GM23338 (cell line): ENCODE measurements at places on chromosomes 4 and X. TPM values are rescaled to one million over a fixed set of nuclear protein-coding genes. Genes with fewer than 3 reads are reported as not detected.

Gene NEXMIF
- 0.70 and 0.76 TPM in 2 replicates for total RNA-seq

DNA sequence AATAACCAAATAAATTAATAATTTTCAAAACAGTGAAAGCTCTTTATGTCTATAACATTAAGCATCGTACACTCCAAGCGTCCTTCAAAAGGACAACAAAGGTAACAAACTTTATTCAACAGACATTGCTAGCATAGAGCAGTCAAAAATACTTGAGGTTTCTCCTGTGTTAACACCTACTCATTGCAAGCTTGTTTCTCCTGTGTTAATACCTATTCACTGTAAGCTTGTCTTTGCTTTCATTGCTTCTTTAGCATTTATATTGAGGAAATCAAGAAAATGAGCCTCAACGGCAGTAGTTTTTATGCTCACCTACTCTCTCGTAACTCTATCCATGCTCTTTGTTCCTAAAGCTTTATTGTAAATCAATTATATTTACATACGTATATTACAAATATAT lies 3.5 kb downstream of the SPOCK3 start:
- H3K36me3 ChIP-seq, result no peaks in the 10 kb centered on the region
- peaks cover 12% of the 10 kb centered on the region; the same call in 1 of the 2 replicates for H3K4me1 ChIP-seq
- peaks cover 41% of the 10 kb centered on the region for H3K27me3 ChIP-seq
- H3K4me3 ChIP-seq, result no peak overlapping the region

Gene CDX4
- total RNA-seq, result 0.50 and 2.0 TPM in 2 replicates

Gene RXFP1
- 0.12 and 0.63 TPM in 2 replicates for total RNA-seq

Gene RENBP
- 8.6 and 10.3 TPM in 2 replicates for total RNA-seq

- no peak overlapping the region for H3K27ac ChIP-seq
- H3K27me3 ChIP-seq, result no peaks in the 10 kb centered on the region
- no peaks in the 10 kb centered on the region for H3K4me1 ChIP-seq
- DNase-seq, result no peak
These were observed 34.6 kb downstream of the MAP9 start for GRCh38 chr4:155342142-155342541.

DNA sequence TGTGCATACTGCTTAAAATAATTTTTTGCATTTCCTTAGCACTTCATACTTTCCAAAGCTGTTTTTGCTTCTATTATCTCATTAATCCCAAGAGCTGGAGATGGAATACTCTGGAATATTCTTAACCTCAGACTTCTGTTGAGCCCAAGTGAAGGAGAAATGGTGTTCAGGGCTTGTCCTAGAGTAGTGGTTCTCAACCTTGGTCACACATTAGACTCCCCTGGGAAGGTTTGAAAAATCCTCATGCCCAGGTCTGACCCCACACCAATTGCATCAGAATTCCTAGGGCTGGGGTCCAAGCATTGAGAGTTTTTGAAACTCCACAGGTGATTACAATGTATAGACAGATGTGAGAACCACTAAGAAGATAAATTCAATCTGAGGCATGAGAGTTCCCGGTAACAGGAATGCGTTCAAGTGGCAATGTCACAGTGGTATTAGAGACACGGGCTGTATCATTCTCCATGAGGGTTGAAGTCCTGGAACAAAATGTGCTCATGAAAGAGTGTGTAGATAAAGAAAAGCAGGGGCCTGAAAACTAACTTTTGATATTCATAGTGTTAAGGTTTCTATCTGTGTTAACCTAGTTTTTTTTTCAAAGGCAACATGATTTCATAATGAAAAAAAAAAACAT lies 47.9 kb downstream of the AWAT2 start:
- no peaks in the 10 kb centered on the region for H3K4me1 ChIP-seq
- no peaks in the 10 kb centered on the region for H3K36me3 ChIP-seq
- no peak overlapping the region for H3K27ac ChIP-seq
- H3K27me3 ChIP-seq, result no peaks in the 10 kb centered on the region
- DNase-seq, result no peak

DNA sequence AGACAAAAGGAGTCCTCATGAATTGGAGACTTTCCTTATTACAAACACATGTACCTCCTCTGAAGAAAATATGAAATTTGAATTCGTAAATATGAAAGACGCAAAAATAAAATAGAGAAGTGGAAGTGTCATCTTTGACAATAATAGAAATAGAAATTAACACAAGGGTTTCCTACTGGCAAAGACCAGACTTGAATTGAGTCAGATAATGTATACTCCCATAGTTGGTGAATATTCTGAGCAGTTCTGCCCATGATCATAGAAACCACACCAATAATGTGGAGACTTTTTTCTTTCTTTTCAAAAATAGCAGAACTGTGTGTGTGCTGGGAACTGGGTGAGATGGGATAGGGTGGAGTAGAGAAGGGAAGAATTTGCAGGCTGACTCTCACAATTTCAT lies 277.7 kb upstream of the TET2 start:
- no peaks in the 10 kb centered on the region for H3K27me3 ChIP-seq
- no peak overlapping the region for H3K4me3 ChIP-seq
- no peaks in the 10 kb centered on the region for H3K36me3 ChIP-seq

DNA sequence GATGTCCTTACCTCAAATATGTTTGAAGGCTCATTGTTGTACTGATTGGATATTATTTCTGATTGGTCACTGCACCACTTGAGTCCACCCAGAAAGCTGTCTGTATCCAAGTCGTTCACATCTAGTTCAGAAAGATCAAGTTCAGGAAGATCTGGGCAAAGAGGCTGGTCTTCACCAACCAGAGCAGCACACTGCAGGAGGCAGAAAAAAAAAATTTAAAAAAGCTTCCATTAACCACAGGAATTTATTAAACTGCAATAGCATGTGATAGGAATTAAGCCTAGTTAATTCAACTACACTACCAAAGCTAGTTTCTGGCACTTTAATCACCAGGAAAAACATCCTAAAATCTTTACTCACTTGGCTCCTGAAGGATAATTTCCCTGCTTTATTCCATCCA lies 5.1 kb downstream of the PPARGC1A start:
- no peak overlapping the region for H3K27ac ChIP-seq
- H3K36me3 ChIP-seq, result no peaks in the 10 kb centered on the region
- no peaks in the 10 kb centered on the region for H3K27me3 ChIP-seq
- H3K4me1 ChIP-seq, result peaks cover 60% of the 10 kb centered on the region

GRCh38 chr4:6444582-6444981 lies 27.8 kb downstream of the PPP2R2C start:
- H3K27me3 ChIP-seq, result no peaks in the 10 kb centered on the region
- H3K27ac ChIP-seq, result no peak overlapping the region
- no peak overlapping the region for H3K4me3 ChIP-seq

DNA sequence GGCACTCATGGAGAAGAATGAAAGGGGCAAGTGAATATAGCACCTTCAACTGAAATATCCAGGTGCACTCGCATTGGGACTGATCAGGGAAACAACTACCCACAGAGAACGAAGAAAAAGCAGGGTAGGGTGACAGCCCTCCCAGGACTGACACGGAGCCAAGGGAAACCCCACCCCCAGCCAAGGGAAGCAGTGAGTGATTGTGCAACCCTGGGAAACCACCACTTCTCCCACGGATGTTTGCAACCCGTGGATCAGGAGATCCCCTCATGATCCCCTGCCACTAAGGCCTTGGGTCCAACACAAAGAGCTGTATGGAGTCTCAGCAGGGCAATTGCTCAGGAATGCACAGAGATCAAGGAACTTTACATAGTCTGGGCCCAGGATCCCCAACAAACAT lies 158.5 kb upstream of the HCCS start:
- H3K27ac ChIP-seq, result no peak overlapping the region
- H3K4me3 ChIP-seq, result no peak overlapping the region
- H3K36me3 ChIP-seq, result no peaks in the 10 kb centered on the region
- peaks cover 13% of the 10 kb centered on the region for H3K4me1 ChIP-seq
- DNase-seq, result peak; percentile 14

Gene AR
- 13.3 and 13.4 TPM in 2 replicates for total RNA-seq

DNA sequence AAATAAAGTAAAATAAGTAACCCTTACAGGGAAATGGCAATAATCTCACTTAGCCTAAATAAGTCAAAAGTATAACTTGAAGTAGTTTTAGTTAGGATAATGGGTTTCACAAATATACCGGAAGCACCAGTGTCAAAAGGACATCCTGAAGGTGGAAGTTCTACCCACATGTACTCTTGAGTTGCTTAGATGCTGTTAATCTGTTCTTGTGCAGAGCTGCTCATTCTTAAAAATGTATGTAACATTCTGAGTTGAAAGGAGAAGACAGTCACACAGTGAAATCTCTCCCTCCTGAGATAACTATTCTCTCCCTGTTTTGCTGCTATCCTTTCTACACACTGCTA lies 11.2 kb upstream of the CCNG2 start:
- DNase-seq, result no peak
- no peaks in the 10 kb centered on the region for H3K36me3 ChIP-seq
- H3K4me1 ChIP-seq, result peaks cover 7% of the 10 kb centered on the region; the same call in 1 of the 2 replicates
- no peaks in the 10 kb centered on the region for H3K27me3 ChIP-seq
- H3K27ac ChIP-seq, result no peak overlapping the region
- no peak overlapping the region for H3K4me3 ChIP-seq

DNA sequence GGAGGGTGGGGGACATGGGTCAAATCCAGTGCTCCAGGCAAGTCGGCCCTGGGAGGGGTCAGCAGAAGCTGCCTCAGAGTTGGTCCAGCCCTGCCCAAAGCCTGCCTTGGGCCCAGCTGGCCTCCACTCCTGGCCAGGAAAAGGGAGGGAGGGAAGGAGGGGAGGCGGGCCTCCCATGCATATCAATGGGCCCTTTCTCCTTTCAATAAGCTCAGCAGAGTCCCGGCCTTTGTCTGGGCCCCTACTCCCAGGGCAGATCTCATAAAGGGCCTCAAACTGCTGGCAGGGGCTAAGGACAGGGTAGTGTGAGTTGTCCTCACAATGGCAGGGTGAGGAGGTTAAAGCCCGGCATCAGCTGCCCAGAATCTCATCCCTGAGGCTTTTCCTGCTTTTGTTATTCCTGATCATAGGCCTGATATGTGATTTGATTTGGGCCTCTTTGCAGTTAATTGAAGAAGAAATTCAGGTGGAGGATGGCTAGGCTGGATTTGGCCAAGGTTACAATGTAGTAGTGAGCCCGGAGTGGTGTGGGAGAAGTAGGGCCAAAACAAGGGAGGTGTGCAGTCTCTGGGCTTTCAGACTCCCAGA lies 121.1 kb upstream of the ATP6AP2 start:
- no peaks in the 10 kb centered on the region for H3K36me3 ChIP-seq
- no peaks in the 10 kb centered on the region for H3K27me3 ChIP-seq
- H3K27ac ChIP-seq, result no peak overlapping the region
- peak; percentile 59 for DNase-seq

Gene LRAT
- 57.1 and 59.5 TPM in 2 replicates for total RNA-seq

DNA sequence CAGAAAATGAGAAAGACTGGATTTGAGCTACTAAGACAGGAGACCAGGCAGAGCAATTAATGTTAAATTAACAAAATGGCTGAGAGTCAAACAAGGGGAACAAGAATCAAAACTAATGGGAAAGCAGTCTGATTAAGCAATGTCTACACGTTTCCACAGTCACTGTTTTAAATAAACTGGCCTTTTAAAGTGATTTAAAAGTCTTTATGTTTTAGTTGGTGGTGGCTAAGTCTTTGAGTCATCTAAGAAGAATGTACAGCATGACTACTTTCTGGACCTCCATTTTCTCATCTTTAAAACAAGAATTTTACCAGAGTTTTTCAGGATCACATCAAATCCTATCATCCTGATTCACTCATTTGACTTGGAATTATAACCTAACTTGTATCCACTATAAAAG lies 233.8 kb downstream of the ENOX2 start:
- no peaks in the 10 kb centered on the region for H3K4me1 ChIP-seq
- no peak overlapping the region for H3K27ac ChIP-seq
- no peaks in the 10 kb centered on the region for H3K27me3 ChIP-seq

DNA sequence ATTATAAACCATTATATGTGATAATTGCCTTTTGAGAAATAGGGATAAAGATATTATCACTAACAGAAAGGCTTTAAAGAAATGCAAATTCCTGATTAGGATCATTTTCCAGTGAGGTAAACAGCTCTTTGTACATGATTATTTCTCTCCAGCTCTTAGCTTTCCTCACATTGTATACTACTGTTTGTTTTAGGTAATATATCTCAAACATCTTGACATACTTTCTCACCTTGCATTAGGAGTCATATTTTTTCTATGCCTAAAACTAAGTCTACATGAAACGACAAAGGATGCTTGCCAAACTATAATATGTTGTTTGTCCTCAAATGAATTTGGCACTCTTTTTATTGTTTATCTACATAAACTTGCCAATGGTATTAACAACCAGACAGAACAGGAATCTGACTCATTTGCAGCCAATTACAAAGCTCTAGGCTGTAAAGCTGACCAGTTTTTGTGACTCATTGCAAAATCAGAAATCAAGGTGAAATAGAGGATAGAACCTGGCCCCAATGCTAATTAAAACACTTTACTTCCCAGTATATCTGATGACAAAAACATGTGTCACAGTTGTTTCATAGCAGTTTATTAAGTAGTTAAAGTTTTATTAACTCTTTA lies 107.0 kb downstream of the IQCM start:
- H3K4me1 ChIP-seq, result no peaks in the 10 kb centered on the region
- H3K27ac ChIP-seq, result no peak overlapping the region
- no peaks in the 10 kb centered on the region for H3K36me3 ChIP-seq
- DNase-seq, result no peak
- H3K27me3 ChIP-seq, result no peaks in the 10 kb centered on the region

DNA sequence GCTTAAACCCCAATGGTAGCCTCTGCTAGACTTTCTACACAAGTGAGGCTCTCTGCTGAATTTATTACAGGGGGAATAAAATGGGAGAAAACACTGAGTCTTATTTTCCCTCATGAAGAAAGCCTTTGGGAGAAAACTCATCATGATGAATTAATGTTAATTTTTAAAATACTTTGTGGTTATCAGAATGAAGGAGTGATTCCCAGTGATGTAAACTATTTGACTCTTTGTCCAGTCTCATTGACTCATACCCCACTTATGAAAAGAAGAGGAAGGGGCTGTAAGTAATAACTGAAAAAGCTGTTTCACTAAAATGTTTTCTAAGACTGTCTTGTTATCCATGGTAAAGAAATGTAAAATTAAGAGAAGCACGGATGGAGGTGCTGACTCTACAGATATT lies 208.8 kb downstream of the GRIA3 start:
- no peaks in the 10 kb centered on the region for H3K4me1 ChIP-seq
- no peak overlapping the region for H3K27ac ChIP-seq
- H3K4me3 ChIP-seq, result no peak overlapping the region
- no peaks in the 10 kb centered on the region for H3K36me3 ChIP-seq
- H3K27me3 ChIP-seq, result no peaks in the 10 kb centered on the region

Gene MAGEC2
- total RNA-seq, result not detected in 2 replicates
